MCF 10A (cell line): ENCODE measurements at places on chromosomes 1 and 21.
A peak's percentile ranks its signal among the peaks of the same experiment; 100 is the strongest.

DNA sequence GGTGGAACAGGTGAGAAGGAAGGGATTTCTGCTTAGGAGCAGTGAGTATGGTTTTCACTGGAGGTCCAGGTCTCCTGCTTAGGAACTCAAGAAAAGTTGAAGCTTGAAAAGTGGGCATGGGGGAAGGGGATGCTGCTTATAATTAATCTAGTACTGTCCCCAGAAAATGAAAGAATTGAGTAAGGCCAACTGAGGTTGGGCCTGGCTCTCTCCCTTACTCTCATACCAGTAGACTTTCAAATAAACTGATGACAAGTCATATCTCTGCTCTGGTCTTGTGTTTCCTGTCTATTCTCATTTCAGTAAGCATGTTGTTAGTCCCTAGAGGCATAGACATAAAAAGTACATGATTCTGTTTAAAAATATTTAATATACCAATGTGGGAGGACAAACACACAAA, 26.4 kb downstream of the CD48 start:
- no peak for DNase-seq

DNA sequence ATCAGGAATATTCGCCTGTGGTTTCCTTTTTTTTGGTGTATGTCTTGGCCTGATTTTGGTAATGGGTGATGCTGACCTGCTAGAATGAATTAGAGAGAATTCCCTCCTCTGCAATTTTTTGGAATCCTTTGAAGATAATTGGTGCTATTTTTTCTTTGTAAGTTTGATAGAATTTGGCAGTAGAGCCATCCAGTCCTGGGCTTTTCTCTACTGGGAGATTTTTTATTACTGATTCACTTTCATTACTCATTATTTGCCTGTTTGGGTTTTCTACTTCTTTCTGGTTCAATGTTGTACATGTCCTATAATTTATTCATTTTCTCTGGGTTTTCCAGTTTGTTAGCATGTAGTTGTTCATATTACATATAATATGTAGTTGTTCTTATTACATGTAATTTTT, 48.7 kb downstream of the NTMT2 start:
- no peak for DNase-seq

DNA sequence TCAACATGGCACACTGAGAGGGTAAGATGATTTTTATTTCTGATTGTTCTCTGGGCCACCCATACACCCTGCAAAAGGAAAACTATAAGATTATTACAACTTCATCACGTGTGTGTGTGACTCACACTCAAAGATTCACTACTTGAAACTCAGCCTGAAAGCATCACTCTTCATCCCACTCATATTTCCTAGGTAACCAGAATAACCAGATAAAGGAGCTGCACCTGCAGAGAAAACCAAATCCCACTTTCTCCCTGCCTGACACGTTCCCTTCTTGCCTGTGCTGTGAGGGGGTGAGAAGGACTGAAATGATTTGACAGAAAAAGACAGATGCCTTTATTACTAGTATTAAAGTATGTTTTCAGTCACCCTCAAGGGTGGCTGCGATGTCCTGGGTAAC, 131.6 kb downstream of the TGFBR3 start:
- no peak for DNase-seq

- DNase-seq = no peak
These were observed 11.9 kb downstream of the CEP350 start for GRCh38 chr1:179966551-179966950.

- DNase-seq = peak; percentile 69
These were observed 57.9 kb downstream of the FHAD1 start for GRCh38 chr1:15304708-15305467.

DNA sequence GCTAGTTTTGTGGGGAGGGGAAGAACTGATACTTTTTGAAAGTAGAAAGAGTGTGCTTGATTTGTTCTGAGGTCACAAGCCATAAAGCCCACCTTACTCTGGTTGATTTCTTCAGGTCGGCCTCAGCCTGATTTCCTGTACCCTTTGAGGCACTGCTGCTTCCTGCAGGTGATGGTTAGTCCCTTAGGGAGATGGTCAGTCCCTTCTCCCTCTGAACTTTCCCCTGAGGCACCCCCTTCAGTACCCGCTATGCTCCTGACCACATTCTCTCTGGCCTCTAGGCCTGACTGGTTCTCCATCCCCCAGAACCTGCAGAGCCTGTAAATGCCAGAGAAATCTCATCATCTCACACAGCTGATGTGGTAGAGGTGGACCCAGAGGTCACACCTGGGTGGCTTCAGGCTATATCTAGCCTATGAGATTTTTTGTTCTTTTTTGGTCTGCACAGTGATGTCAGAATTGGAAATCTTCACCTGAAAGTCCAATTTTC, 15.0 kb upstream of the ID3 start:
- DNase-seq = no peak

- no peak for DNase-seq
These were observed 22.1 kb upstream of the FAM20B start for GRCh38 chr1:179003512-179004066.

DNA sequence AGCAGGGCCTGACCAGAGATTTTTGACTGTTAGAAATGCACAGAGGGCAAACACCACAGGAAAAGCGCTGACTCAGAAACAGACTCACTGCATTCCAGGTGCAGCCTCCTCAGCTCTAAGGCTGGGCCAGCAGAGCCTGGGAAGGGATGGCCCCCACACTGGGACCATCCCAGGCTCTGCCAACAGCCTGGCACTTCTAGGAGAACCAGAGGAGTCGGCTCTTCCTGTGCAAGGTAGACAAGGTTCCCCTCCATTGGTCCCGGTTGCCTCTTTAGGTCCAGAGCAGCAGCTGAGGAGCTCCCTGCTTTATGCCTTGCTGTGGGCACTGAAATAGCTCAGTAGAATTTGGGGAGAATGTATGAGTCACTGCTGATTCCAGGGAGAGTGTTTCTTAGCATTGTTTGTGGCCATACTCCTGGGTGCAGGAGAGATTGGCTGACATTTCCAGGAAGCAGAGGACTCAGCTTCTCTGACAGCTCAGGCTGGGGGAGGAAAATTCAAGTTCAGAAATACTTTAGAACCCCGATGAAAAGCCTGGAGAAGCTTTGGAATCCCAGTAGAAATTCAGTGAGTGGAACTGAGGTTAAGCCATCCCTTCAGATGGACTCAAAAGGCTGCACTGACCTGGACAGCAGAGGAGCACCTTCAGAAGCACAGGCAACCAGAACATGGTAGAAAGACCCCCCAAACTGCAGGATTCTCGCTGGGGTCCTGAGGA, 19.7 kb downstream of the PRAMEF1 start:
- DNase-seq = peak; percentile 64

- no peak for DNase-seq
These were observed 25.2 kb downstream of the COL6A1 start for GRCh38 chr21:46006547-46007491.

DNA sequence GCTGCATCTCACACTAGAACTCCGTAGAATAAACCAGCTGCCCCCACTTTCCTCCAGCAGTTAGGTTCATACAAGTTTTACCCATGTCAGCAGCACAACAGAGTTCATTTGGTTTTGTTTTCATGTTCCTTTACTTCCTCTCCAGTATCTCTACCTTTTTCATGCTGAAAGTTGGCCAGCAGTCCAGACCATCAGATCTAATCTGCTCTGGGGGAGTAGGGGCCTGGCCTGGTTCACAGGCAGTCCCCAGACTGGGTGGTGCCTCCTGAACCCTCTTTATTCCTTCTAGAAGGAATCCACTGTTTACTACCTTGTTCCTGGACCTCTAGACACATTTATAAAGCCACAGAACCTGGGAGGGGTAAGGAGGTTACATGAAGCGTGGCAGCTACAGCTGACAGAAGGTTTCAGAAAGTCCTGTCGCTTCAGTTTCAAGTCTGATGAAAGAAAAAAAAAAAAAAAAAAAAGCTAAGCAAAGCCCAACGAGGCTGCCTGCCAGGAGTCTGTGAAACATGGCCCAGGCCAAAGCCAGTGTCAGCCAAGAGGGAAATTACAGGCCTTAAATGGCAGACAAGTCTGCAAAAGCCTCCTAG, 184.6 kb upstream of the JUN start:
- peak; percentile 23 for DNase-seq

GRCh38 chr1:182084487-182085316, 23.2 kb upstream of the ZNF648 start:
- DNase-seq = peak; percentile 91

DNA sequence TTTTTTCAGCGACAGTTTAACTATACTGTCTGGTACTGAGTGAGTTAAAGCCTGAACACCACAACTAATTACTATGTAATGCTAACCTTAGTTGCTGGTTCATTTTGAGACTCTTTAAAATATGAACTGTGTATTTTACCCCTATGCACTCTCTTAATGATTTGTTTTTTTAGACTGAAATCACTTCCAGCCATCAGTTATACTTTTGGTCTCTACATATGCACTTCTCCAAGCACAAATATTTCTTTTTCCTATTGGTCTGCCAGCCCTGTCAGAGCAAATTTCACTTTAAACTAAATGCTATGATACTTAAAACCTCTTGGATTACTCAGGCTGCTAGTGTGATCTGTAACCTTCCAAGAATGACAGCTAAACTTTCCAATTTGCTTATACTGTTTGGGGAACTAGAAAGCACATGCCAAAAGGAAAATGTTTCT, 38.1 kb upstream of the SCYL3 start:
- no peak for DNase-seq

DNA sequence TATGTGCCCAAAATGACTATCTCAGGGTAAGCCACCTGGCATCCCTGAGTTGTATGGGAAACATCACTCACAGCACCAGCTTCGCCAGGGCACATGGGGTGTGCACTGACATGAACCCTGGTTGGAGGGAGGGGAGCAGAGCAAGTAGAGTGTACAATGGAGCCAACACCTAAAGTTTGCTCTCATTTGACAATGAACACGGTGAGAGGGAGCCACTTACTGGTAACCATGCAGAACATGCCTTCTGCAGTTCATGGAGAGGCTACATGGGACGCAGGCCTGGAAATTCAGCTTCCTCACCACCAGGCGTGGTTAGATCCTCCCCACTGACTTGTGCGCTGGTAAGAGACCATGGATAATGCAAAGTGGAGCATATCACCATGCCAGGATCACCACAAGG, 10.0 kb upstream of the CPLANE2 start:
- no peak for DNase-seq

DNA sequence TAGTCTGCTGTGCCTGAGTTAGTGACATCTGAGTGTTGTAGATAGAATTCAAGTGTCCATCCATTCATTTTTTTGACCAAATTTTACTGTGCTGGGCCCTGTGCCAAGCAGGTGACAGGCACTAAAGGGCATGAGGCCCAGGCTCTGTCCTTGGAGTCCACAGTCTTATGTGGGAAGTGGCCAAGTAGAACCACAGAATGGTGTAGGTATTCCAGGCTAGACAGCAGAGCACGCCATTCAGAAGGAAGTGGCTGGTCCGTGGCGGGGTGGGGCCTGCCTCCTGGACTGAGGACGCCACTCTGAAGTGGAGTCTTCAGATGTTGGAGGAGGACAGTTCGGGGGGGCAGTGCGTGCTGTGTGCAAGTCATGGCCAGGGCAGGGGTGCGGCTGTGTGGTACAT, 68.9 kb upstream of the ACTL8 start:
- DNase-seq = no peak

- no peak for DNase-seq
These were observed 3.1 kb upstream of the HMGCS2 start for GRCh38 chr1:119771770-119772169.

DNA sequence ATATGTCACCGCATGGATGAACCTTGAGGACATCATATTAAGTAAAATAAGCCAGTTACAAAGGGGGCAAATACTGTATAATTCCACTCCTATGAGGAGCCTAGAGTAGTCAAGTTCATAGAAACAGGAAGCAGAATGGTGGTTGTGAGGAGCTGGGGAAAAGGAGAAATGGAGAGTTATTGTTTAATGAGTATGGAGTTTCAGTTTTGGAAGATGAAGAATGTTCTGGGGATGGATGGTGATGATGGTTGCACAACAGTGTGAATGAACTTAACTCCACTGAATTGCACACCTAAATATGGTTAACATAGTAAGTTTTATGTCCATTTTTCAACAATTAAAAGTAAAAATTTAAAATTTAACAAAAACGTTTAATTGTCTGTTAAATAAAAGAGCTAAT, 220.9 kb upstream of the JUN start:
- no peak for DNase-seq

- peak; percentile 88 for DNase-seq
These were observed 9.8 kb upstream of the CDC20 start for GRCh38 chr1:43348809-43349593.

- no peak for DNase-seq
These were observed 149.1 kb downstream of the ZNF281 start for GRCh38 chr1:200260597-200261335.

DNA sequence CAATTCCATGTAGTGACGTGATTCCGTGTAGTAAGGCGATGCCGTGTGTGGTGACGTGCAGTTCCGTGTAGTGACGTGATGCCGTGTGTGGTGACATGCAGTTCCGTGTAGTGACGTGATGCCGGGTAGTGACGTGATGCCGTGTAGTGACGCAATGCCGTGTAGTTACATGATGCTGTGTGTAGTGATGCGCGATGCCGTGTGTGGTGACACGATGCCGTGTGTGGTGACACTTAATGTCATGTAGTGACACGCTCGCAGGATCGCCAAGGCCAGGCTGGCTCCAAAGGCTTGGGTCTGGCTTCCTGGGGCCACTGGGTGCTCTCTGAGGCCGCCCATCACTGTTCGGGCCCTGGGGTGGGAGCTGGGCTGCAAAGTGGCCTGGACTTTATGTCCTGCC, 14.2 kb downstream of the COL18A1 start:
- DNase-seq = no peak

GRCh38 chr1:68347415-68347814, 102.3 kb downstream of the RPE65 start:
- no peak for DNase-seq

DNA sequence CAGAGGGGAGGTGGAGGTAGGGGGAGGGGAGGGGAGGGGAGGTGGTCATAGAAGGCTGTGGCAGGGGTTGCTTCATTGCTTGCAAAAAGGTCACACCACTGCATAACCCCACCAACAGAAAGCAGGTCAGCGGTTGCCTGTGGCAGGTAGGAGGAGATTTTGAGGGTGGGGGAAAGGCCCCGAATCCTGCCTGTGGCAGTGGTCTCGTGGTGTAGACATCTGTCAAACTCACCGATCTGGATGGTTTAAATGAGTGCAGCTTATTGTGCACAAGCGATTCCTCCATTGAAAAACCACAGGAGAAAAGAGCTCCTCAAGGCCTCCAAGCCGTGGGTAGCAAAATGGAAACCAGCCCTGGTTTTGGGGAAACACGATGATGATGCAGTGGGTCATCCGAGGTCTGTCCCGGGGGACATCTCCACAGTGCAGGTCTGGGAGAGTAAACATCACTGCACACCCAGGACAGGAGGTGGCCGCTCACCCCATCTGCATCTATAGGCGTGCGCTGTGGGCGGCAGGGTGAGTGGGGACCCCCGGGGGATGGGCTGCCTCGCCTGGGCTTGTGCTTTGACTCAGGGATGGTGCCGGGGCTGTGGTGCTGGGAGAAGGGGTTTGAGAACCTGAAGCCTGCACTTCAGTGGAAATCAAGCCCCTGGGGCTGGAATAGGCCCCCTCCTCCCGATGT, 112.3 kb downstream of the CRYAA start:
- DNase-seq = no peak

DNA sequence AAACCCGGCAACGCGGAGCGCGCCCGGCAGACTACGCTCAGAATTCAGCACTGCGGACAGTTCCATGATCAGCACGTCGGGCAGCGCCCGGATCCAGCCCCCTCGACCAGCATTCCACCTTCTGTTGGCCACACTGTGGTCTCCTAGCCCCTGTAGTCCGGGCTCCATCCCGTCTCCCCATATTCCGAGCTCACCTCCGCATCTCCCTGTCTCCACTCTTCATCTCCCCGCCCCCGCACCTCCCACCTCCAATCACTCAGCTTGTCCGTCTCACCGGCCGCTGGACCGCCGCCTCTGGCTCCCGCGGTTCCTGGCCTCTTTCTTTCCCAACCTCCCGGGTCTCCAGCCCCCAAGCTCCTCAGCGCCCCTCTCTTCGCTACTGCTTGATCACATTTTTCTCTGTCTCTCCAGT, 500 bp downstream of the EPHA10 start:
- no peak for DNase-seq
